Left lung (tissue), 14 donors: ENCODE measurements at places on chromosomes 12 and 14. TPM values are rescaled to one million over a fixed set of nuclear protein-coding genes. Genes with fewer than 3 reads are reported as not detected.

Gene PLA2G1B
- polyA plus RNA-seq = 1.5 TPM

Gene TOMM20L
- 0.95 TPM for polyA plus RNA-seq

- DNase-seq = no peak
Measured at GRCh38 chr14:66629499-66629898, 121.6 kb downstream of the GPHN start.

- no peak for DNase-seq
Measured at GRCh38 chr14:88553886-88554456, 836 bp downstream of the PTPN21 start.

DNA sequence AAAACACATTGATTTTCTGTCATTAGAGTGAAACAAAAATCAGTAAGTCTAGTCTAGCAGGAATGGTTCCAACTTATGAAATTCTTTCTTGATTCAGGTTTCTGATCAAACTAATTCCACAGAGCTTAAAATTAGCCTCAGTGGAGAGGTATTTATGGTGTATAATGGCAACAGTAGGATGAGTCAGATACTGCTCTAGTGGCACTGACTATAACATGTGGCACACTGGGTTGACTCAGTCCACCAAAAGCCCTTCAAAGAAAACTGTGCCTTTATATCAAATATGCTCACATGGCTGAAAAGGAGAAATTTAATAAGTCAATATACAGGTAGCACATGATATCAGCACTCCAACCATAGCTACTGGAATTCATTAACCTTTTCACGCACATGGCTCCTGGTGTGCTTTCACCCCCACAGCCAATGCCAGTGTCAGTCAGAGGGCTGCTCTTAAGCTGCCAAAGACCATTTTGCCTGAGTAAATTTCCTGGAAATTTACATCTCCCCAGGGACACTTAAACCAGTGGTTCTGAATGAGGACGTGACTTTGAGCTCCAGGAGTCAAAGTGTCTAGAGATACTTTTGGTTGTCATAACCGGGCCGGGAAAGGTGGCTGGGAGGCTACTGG is 21.7 kb upstream of the CATSPERB start:
- DNase-seq = no peak

DNA sequence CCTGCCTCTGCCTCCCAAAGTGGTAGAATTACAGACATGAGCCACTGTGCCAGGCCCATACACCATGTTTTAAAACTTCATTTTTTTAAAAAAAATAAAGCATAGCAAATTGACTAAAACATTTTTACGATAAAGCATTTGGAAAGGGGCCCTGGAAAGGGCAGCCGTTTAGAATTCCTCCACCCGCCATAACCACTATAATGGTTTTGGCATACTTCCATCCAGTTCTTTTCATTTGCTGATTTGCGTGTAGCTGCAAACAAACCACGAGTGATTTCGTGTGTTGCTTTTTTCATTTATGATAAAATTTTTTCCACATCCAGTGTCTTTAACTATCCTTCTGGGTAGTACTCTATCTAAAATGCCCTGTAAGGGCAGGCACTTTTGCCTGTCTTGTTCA is 91.8 kb upstream of the RIN3 start:
- no peak for DNase-seq

DNA sequence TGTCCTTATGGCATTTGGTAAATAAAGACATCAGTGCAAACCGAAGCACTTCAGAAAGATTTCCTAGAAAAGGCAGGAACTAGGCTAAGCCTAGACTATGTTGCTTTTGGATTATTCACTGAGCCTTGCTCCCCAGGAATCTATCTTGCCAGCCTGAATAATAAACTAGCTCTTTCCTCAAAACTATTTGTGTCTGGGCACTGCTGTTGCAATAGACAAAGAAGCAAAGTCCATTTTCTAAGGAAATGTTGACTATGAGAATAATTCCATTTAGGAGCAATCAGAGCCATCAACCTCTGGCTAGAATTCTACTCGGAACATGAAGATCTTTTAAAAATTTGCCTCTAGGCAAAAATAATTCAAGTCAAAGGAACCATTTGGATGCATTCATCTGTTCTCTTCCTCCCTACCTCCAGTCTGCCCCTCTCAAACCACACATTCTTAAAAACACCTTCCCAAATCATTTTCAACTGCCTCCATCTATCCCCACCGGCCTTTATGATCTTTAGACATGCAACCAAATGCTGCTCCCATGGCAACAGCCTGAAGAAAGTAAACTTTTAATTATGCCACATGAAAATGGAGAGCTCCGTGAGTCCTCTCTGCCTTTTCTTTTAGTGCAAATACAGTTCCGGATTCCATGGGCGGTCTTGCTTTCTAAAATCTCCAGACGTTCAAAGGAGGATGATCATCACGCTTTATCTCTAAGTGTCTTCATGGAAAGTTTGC is 61.5 kb upstream of the FZD10 start:
- no peak for DNase-seq

DNA sequence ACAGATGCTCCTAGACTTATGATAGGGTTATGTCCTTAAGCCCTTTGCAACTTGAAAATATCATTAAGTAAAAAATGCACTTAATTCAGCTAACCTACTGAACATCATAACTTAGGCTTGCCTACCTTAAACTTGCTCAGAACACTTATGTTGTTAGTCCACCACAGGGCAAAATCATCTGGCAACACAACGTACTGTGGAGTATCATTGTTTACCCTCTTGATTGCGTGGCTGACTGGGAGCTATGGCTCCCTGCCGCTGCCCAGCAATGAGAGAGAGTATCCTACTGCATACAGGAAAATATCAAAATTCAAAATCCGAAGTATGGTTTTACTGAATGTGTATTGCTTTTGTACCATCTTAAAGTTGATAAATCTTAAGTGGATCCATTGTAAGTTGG is 105.5 kb downstream of the SOX5 start:
- DNase-seq = no peak

DNA sequence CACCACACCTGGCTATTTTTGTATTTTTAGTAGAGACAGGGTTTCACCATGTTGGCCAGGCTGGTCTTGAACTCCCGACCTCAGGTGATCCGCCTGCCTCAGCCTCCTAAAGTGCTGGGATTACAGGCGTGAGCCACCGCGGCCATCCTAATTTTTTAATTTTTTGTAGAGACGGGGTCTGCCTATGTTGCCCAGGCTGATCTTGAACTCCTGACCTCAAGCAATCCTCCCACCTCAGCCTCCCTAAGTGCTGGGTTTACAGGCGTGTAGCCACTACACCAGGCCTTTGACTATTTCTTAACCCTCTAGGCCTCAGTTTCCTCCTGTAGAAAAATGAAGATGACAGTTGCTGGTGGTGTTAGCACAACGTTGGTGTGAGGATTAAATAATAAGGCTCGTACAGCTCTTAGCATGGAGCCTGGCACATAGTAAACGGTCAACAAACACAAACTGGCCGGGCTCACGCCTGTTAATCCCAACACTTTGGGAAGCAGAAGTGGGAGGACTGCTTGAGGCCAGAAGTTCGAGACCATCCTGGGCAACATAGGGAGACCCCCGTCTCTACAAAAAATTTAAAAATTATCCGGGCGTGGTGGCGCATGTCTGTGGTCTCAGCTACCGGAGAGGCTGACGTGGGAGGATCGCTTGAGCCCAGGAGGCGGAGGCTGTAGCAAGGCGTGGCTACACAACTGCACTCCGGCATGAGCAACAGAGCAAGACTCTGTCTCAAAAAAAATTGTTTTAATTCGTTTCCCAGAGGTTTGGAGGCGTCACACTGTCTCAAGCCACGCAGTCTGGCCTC is 979 bp downstream of the DDX54 start:
- no peak for DNase-seq

- no peak for DNase-seq
Measured at GRCh38 chr14:23582906-23583760, 4.5 kb upstream of the JPH4 start.
